NCI-H187 treated with DMSO at 0.1 percent for 48 hours (cell line): ENCODE measurements at places on chromosomes 7 and 10.

DNA sequence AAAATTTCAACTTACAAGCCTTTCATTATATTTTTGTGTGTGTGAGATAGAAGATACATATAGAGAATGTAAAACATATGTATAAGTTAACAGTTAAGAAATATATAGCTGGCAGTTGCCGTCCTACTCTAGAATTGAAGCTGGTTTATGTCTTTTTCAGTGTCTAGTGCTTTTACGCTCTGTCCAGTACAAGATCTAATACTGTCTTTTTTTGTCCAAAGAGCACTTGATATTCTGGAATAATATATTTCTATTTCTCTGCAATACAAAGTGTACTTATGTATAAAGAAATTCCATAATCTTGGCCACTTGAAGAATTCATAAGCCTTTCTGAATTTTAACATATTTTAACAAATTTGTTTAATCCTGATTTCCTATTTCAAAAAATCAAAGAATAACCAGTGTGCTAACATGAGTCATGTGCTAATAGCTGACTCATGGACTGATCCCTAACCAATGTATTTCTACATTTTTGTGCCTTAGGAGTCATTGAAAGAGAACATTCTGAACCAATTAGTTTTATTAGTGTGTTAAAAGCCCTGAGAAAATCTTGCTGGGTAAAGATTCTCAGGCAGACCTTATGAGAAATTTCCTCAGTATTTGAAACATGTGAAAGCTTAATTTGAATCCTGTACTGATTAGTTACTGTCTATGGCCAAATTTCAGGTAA, 73.2 kb upstream of the CCAR1 start:
- no peak for DNase-seq

GRCh38 chr10:110147961-110148360, 59.4 kb upstream of the MXI1 start:
- DNase-seq = no peak

- no peak for DNase-seq
These were observed 218.4 kb downstream of the KLF6 start for GRCh38 chr10:3566627-3567026.

DNA sequence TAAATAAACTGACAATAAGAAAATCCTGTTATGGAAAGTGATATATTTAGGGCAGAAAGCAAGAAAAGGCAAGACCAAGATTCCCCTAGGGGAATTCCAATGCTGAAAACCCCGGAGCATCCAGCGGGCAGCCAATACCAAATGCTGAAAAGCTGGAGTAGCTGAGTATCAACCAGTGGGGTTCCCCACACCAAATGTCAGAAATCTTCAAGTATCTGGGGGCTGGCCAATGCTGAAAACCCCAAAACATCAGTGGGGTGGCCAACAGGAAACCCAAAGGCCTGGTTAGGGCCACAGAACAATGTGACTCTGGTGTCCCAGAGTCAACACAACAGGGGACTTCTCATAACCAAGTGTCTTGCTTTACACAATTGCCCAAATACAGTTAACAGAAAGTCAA, 271.8 kb upstream of the CACNA2D1 start:
- DNase-seq = no peak

DNA sequence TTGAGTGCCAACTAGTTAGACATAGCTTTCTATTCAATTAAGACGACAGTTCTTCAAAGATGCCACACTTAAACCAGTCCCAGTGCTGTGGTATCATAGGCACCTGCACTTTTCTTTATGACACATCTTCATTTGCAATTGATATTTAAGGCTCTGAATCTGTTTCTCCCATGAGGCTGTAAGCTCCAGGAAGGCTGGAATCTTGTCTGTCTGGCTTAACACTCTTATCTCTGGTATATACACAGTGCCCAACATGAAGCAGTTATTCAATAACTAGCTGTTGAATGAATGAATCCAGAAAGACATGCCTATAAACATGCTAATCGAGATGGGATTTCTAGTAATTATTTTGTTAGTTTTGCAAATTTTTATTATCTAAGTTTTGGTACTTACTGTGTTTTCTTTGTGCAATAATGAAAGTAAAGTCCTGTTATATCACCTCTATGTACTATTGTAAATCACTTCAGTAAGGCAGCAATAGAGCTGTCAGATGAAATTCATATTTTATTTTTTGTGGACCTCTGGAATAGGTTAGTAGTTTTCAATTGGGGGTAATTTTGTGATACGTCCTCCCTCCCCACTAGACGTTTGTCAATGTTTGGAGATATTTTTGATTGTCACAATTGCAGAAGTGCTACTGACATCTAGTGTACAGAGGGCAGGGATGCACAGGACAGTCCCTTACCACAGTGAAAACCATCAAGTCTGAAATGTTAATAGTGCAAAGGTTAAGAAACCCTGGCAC, 51.3 kb upstream of the STEAP4 start:
- DNase-seq = no peak

GRCh38 chr10:87991946-87992345, 128.5 kb downstream of the PTEN start:
- DNase-seq = no peak

GRCh38 chr10:85012305-85012704, 683.9 kb downstream of the CCSER2 start:
- DNase-seq = no peak
